ENCODE measurements at places on chromosomes 16 and 17.

DNA sequence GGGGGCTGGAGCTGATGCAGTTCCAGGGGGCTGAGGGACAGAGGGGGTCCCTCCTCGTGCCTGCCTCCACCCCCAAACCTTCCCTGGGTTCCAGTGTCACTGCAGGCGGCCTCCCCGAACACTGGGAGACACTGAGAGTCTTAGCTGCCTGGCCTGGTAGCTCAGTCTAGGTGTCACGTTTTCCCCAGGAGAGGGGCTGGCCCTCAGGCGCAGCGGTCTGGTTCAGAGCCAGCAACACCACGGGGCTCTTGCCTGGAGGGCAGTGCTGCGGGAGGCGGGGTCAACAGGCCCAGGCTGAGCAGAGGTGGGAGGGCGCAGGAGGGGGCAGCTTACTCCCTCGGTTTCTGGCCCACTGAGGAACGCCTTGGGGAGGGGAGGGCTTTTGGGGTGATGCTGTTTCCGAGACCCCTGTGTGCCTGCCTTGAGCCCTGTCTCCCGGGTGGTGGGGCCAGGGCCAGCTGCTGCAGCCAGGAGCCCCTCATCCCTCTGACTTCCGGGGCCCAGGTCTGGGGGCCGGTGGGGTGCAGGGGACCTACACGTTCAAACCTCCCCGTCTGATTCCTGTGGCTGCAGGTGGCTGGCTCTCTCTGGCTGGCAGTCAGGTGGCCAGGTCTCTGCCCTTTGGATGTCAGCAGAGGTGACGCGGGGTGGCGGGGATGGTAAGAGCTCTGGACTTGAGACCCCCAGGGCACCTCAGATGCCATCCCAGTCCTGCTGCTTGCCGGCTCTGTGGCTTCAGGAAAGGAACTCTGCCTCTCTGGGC, 89.3 kb upstream of the GSE1 start:
- no peak for DNase-seq

GRCh38 chr16:85910854-85911247, 11.9 kb downstream of the IRF8 start:
- no peak for DNase-seq

DNA sequence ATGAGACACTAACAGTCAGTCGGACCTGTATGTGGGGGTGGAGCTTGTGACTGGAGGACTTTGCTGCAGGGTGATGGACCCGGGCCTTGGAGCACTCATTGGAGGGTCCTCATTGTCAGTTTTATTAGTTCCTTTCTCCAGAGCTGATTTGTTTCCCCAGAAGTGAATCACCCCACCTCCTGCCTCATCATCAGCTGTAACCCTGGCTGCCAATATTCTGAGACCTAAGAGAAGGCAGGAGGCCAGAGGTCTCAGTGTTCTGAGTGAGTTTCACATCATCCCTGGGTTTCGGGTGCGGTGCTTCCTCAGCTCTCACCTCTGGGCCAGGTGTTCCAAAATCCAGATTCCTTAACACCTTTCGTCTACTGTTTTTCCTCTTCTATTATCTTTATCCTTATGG, 49.9 kb upstream of the KIFC3 start:
- DNase-seq, result no peak

GRCh38 chr17:5237541-5238016, 2.9 kb upstream of the SCIMP start:
- no peak for DNase-seq

- no peak for DNase-seq
Measured at GRCh38 chr16:64417711-64418227, 704.1 kb downstream of the CDH11 start.

- DNase-seq, result no peak
Measured at GRCh38 chr17:69445132-69445531, 30.6 kb downstream of the MAP2K6 start.

DNA sequence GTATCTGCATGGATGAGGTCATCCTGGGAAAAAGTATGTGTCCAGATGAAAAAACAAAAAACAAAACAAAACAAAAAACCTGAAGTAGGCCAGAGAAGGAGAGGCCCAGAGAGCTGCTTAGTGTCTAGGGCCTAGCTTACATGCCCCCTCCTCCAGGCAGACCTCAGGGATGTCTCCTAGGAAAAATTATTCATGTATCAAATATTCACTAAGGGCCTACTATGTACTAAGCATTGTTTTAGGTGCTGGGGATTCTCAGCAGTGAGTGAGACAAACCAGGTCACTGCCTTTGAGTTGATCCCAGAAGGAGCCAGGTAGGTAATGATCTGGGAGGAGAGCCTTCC, 49.5 kb downstream of the IRX6 start:
- no peak for DNase-seq

DNA sequence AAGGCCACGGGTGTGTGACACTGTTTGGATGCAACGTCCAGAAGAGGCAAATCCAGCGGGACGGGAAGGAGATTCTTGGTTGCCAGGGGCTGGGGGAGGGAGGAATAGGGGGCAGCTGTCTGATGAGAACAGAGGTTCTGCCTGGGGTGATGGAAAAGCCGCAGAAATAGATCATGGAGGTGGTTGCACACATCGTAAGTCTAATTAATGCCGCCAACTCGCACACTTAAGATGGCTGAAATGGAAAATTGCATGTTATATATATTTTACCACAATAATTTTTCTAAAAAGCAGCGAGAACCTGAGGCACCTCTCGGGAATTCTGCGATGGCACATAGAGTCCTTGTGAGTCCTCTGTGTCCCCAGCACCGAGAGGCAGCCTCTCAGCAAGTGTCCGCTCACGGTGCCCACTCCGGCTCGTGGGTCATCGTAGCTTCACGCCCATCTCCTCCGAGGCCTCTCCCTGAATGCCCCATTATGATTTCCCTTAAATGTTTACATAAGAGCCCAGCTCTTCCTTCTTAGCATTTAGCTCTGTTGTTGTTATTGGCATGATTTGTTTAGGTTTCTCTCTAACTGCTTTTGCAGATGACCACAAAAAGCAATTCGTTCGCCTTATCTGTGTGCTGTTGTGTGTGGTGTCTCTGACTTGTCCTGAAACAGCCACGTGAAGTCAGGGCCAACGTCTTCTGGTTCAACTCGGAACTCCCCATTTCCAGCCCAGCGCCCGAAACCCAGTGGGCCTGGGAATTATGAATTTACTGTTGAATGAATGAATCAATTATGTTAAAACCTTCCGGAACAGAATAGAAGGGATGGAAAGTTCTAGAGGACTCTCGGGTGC, 7.7 kb downstream of the WFDC1 start:
- DNase-seq, result no peak

DNA sequence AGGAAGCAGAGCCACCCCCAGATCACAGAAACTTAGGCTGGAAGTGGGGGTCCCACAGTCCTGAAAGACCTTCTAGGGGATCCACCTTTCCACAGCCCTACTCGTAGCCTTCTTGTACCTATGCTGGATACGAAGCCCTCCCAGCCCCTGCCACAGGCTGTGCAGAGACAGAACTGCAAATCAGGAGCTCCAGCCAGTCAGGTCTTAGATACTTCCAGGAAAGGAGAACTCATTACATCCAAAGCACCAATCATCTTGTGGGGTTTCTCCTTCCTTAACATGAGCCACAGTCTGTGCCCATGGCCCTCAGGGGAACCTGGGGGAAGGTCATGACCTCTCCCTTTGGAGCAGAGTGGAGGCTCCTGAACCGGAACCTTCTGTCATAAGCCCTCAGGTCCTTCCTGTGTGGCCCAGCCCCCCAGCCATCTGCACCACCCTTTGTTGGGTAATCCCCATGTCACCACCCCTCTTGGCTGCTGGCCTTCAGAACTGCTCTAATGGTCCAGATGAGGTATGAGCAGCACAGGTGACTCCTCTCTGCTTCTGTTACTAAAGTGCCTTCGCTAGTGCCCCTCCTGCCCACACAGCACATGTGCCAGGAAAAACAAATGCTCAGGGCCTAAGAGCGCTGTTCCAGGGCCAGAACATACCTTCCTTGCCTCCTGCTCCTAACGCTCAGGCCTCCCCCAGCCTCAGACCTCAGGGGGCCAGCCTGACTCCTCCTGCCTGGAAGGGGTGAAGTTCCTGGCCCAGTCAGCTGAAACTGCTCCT, 14.6 kb downstream of the SRCIN1 start:
- no peak for DNase-seq

GRCh38 chr17:32503251-32504165, 16.7 kb downstream of the CDK5R1 start:
- DNase-seq, result no peak

- DNase-seq, result no peak
Measured at GRCh38 chr17:60730273-60730672, 52.6 kb downstream of the BCAS3 start.

DNA sequence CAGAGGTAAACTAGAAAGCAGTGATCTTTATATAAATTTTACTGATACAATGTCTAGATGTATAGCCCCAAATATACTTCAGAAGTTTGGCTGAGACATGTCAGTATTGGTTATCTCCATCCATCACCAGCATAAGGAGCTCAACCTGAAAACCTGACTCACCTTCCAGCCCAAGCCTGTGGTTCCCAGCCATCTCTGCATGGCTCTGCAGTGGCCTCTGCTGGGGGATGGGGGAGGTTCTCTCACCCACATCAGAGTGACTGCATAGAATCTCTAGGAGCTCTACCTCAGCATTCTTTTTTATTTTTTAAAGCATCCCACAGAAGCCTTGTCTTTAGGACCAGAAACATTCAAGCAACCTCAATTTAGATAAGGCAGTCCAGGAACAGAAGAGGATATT, 27.3 kb downstream of the USP7 start:
- DNase-seq, result no peak

DNA sequence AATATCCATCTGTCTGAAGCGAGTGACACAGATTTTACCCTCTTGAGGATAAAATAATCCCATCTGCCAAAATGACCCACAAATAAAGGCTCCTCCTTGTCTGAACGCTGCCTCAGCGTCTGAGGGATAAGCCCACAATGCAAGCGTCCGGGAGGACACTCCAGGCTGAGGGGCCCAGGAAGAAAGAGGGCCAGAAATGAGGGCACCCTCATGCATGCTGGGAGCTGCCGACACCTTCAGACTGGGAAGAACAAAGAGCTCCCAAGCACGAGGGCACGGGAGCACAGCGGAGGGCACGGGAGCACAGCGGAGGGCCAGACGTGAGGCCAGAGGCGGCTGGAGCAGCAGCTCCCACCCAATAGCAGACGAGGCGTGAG, 126.9 kb downstream of the ZNF778 start:
- DNase-seq, result no peak

GRCh38 chr16:73614131-73614530, 566.2 kb upstream of the ZFHX3 start:
- DNase-seq, result no peak

- DNase-seq, result no peak
Measured at GRCh38 chr16:51719376-51719775, 568.3 kb upstream of the SALL1 start.

DNA sequence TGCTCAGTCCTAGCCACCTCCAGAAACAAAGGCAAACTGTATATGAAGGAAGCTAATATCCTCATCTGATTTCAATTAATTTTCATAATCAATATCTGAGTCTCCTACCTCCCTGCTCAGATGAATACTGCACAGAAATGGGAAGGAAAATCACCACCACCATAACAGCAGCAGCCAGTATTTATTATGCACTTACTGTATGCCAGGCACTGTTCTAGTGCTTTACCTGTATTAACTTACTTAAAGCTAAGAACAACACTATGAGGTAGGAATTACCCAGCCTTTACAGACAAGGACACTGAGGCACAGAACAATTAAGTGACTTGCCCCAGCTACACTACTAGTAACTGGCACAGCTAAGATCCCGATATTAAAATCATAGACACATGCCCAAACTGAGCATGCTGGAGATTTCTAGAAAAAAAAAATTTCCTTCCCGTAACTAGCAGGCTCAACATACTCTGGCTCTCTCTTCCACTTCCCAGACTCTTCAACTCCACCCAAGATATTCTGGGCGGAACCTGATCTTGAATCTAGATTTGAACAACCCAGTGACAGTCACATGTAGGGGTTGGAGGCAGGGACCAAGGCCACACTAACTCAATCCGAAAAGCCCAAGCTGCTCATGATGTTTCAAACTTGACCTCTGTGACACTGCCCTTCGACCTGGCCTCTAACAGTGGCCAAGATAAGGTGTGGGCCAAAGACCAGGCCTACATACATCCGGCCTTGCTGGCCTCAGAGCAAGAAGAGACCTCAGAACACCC, 3.9 kb downstream of the TRIM25 start:
- DNase-seq, result no peak

GRCh38 chr17:67459985-67460384, 82.9 kb downstream of the PITPNC1 start:
- no peak for DNase-seq

DNA sequence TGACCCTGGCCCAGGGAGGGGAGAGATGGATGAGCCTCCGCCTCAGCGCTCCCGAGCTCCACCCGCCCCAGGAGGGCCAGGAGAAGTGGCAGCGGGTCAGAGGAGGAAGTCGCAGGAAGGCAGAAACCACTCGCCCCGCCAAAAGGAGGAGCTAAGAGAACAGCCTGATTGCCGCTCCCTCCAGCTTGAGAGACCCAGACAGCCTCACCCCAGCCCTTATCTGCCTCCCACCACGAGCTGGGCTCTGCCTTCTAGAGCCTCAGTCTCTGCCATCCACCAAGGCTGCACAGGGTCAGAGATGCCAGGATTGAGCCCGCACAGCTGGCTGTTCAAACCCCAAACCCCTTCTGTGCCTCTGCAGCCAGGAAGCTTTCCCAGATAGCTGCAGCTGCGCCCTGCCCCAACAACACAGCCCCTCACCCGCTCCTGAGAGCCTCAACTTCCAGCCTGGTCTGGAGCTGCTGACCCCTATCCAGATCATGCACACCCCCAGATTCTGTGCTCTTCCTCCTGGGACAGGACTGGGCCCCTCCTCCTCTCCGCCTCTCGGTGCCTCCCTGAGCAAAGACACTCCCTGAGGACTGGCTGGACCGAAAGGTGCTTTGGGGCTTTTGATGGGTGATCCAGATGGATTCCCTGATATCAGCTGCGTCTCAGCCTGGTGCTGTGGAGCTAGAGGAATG, 1.0 kb upstream of the ATP2A3 start:
- DNase-seq, result peak; percentile 20

GRCh38 chr17:29292992-29293889, 707 bp downstream of the NUFIP2 start:
- no peak for DNase-seq

DNA sequence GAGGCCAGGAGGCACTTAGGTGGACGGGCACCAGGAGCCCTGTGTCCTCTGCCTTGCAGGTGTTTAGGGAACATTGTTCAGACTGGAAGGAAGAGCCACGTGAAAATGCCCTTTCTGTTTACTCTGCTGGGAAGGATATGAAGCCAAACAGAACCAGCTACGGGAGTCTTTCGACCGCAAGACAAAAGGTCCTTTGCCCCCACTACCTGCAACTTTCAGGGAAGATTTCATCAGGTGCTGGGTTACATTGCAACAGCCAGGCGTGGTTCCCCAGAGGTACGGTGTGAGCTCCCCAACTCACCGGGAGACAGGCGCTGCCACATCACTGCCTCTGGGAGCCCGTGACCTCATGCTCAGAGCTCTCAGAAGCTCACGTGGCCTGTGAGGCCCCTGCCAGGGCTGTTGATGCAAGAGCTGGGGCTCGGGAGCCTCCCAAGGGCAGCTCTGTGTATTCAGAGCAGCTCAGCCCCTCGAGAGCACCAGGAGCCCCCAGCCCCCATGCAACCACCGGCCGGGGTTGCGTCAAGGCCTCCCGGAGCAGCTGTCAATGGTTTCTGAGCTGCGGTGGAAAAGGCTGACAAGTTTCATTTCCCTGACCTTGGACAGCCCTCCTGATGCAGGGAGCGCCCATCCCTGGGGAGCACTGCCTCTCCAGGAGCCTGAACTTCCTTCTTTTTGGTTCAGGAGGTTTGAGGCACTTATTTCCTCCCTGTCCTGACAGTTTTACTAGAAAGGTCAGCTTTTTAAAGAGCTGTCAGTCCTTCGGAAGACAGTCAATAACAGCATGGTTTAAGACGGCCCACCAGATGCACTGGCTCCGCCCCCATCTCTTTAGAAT, 42.1 kb downstream of the TBC1D16 start:
- no peak for DNase-seq

GRCh38 chr16:81138831-81139557, 42.8 kb upstream of the GCSH start:
- no peak for DNase-seq
